HS-27A (cell line): ENCODE measurements at places on chromosomes 7 and 10.

- DNase-seq: no peak
Observed at GRCh38 chr10:118171861-118172260, 125.1 kb upstream of the RAB11FIP2 start.

DNA sequence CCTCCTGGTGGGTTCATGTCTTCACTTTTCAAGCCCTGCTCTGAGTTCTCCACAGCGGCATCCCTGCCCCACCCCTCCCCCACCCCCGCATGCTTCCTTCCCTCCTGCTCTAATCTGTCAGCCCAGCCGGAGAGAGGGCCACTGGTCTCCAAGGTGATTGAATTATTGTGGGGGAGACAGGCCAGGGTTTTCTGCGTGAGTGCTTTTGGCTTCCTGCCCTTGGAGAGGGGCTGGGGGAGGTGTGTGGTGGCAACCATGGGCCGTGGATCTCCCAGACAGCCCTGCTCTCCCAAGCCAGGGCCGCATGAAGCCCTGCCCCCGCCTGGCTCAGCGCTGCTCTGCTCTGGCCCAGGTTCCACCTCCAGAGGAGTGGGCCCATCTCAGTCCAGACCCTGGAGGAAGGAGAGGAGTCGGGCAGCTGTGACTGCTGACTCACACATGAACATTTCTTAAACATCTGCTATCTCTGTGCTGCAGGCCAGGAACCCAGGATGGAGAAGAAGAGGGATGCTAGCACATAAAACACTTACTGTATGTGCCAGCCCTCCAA is 109.9 kb downstream of the ZMIZ1 start:
- no peak for DNase-seq

DNA sequence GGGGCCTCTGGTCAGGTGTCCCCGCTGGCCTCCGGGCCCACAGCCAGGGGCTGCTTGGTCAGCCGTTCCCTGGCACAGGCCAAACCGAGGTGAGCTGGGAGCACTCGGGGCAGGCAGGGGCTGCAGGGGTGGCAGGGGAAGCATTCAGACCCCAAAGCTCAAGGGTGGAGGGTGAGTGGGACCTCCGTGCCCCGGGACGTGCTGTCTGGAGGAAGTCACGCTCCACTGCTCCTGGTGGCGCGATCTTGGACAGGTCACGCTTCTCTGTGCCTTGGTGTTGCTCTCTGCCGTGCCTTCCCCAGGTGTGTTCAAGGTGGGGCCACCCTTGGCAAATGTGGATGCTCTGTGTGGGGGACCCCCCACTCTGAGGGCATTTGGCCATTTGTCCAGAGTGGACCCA is 24.6 kb upstream of the ELFN1 start:
- DNase-seq: no peak

- no peak for DNase-seq
Observed at GRCh38 chr7:16498122-16498521, 28.5 kb upstream of the LRRC72 start.

DNA sequence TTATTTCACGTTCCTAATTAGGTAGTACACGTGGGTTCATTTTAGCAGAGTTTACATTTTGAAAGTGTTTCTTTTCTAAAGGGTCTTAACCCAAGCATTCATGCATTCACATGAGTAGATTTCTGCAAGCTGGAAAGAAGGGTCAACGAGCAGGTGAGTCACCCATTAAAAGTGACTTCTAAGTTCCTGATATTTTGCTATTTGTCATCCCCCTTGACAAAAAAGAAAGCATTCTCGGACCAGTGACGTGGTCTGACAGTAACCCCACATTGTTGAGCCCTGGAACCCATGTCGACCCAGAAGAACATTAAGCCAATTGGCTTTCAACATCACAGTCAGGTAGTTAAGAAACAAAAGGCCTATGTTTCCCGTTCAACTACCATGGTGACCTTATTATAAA is 49.6 kb downstream of the ABCB5 start:
- DNase-seq: no peak

- DNase-seq: no peak
Observed at GRCh38 chr7:102294589-102294988, 7.9 kb downstream of the SH2B2 start.

- DNase-seq: no peak
Observed at GRCh38 chr10:42609872-42610271, 28.5 kb downstream of the ZNF33B start.

DNA sequence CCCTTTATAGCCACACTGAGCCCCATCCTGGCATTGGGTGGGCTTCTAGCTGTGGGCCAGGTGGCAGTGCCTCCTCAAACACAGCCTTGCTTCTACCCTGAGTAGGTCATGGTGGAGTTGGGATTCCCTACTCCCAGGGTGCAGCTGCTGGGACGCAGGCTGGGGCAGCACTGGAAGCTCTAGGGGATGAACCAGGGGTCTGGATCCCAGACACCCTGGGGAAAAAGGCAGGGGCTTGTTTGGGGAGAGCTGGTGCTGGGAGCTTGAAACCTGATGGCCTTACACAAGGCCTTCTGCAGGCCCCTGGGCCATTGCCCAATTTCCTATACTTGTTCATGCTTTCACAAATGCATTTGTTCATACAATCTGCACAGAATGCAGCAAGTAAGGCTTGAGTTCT is 103.7 kb upstream of the CTBP2 start:
- no peak for DNase-seq

DNA sequence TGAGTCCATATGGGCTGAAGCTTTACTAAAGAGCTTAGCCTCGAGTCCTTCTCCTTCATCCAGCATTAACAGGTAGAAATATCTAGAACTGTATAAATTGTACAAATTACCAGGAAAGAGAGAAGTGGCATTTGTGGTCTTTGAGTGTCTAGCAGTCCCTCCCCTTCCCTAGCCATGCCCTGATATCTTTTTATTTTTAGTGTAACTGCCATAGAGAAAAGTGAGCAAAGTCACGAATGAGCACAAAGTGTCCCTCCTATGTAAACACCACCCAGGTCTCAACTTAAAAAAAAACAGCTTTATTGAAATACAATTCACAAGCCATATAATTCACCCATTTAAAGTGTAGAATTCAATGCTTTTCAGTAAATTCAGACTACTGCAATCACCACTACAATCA is 339.0 kb upstream of the ZMIZ1 start:
- DNase-seq: no peak

- DNase-seq: no peak
Observed at GRCh38 chr7:134842062-134842461, 62.6 kb downstream of the CALD1 start.

DNA sequence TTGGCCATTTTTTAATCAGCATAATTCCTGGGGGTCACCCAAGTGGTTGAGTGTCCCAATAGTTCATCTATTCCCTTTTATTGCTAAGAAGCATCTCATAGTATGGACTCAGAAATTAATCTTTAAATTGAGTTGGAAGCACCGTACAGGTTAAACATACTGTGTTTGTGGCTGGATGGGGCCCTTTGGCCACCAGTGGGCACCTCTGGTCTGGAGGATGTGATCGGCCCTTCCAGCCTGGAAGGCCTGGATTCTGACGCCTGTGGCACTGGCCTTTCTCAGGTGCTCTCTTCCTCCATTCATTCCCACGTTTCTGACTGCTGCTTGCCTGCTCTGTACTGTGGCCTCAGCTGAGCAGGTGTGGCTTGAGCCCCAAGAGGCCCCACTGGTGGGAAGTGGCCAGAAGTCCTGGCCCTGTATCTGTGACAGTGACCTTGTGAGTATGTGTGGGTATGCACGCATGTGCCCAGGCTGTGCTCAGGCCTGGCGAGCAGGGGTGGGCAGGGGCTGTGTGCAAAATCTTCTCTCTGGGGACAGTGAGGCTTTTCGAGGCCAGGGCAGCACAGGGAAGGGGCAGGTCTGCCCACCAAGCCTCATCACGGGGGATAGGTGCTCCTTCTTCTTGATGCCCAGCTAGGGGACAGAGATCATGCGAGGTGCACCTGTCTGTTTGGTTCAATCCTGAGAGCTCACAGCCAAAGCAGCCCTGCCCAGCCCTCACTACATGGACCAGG is 30.1 kb downstream of the LDB3 start:
- no peak for DNase-seq

DNA sequence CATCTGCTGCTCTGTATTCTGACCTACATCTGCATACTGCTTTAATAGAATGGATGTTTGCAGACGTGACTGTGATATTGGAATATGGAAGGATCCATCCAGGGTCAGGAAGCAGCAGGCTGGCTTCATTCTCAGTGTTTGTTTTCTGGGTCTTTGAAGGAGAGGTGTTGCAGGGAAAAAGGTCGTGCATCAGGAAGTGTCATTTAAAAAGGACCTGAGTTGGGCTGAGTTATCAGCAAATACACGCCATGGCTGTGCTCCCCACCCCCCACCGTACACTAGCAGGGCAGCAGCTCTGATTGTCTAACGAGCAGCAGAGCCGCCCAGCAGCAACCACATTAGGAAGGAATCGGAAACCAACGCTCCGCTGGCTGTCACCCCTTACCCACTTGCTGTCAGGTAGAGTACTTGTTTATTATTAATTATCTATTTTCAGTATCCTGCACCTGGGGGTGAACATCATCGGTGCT is 63.1 kb upstream of the STEAP1B start:
- no peak for DNase-seq

GRCh38 chr7:106257752-106258151 is 27.0 kb downstream of the NAMPT start:
- no peak for DNase-seq

DNA sequence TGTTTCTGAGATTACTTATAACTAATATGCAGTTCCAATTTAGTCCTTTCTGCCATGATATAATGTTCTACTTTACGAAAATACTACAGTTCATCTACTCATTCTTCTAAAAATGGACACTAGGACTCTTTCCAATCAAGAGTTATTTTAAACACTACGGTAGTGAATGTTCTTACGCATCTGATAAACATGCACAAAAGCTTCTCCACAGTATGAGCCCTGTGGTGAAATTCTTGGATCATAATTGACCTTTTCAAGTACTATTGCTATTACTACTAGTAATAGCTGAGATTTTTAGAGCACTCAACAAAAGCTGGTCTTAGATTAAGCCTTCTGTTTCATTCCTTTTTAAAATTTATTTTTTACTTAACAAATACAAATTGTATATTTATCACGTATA is 106.4 kb downstream of the CH25H start:
- no peak for DNase-seq

DNA sequence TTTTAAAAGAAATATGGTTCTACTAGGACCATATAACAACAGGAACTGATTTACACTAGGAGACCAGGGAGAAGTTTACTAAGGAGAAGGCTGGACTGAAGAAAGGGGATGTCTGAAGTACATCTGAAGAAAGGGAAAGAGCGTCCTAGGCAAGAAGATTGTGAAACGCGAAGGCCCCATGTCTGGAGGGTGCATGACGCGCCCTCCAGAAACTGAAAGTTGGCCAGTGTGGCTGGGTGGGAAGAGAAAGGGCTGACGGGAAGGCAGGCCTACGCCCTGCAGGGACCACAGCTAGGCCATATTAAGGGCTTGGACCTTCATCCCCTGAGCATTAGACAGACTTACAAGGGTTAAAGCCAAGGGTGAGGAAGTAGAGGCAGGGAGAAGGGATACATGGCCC is 158.0 kb downstream of the TRIL start:
- DNase-seq: no peak

DNA sequence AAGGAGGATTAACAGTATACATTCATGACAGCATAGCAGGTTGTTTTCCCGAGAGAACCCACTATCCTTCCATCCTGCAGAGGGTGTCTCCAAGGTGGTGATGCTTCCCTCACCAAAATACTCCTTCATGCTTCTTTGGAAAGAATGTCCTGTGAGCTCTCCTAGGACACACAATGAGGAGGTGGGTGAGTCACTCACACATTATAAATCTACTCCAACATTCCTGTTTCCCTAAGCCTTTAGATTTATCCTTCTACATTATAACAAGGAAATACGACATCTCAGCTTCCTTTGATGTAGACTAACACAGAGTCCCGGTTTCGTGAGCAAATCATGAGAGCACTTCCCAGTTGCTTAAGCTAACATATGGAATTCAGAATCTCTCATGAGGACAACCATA is 689.7 kb upstream of the CELF2 start:
- DNase-seq: no peak

DNA sequence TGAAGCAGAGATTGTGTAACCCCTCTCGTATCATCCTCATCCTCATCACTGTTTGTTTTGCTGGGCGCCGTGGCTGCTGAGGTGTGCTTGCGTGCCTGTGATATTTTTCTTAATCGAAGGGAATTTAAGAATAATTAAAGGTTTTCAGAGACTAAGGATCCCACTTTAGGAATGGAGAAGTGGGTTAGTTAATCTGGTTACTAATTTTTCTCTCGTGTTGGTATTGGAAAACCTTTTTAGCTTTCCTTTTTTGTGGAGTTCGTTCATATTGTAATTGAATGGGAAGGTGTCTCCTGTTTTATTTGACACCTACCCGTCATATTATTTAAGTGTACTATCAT is 1.3 kb downstream of the UBN2 start:
- DNase-seq: no peak

DNA sequence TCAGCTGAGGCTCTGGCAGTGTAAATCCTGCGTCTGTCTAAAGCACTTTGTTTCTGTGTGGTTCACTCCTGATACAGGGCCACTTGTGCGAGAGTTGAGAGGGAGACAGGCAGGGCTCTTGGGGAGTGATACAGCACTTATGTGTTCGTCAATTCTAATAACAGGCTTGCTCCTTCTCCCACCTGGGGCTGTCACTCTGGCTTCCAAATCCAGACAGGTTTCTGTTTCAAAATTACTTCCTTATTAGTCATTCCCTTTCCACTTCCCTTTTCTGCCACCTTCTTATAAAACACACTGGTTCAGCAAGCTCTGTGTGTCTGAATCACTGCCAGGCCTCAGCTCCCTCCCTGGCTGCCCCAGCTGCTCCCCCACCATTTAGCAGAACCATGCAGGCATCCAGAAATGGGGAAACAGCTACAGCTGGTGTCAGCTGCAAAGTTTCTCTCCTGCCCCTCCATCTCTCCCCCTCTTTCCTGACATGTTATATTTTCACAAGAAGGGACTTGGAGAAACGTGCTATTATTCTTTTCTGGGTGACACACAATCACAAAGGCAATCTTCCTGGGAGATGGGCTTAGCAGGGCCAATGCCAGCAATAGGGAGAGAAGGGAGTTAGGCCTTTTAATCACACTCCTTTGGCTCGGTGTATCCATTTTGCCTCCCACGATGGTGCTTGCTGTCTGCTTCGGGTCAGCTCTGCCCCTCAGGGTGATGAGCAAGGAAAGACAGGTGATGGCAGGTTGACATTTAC is 58.4 kb upstream of the ZNRF2 start:
- DNase-seq: no peak
